ENCODE measurements at places on chromosomes 1 and 21.

DNA sequence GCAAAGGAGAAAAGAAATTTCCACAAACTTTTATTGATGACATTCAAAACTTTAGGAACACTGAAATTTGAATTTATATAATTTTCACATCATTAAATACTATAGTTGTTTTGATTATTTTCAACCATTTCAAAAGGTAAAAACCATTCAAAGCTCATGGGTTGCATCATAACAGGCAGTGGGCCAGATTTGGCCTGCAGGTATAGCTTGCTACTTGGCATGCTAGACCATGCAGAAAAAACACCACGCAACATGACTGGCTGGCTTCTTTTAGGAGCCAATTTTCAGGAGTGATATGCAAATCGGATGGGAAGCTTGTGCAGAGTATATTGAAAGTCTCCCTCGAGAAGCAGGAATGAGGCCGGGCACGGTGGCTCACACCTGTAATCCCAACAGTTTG lies 144.8 kb downstream of the GLUL start:
- no peak for DNase-seq

DNA sequence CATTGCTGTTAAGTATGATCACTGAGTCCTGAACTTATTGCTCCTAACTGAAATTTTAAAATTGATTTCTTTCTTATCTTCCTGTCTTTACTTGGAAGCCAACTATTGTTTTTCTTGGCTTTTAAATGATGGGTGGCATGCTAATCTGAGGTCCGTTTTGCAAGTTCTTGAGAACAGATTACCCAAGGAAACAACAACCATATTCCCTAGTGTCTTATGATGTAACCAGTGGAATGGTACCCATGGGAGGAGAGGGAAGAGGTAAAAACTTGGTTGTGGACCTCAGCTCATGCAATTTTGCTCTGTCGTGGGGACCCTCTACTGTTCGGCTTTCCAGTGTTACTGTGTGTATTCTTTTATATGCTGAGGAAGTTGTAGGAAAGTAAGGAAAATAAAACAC lies 454.8 kb upstream of the ADAMTS5 start:
- no peak for DNase-seq

DNA sequence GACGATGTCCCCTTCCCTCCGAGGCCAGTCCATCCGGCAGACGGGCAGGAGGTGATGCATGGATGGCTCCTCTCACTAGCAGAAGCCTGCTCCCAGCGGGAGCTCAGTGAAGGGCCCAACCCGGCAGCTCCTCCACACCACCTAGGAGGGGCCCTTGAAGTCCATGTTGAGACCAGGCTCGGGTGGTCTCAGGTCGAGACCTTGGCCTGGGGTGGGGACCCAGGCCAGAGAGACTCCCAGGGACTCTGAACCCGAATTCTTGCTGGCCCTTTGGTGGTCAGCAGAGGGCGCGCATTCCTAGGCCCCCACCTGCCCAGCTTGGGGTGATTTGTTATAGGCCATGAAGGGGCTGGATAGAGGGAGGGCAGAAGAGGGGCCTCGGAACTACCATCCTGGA lies 642 bp upstream of the NT5C1A start:
- DNase-seq = peak; percentile 12

GRCh38 chr1:59520194-59520593 lies 223.3 kb downstream of the FGGY start:
- DNase-seq = no peak

DNA sequence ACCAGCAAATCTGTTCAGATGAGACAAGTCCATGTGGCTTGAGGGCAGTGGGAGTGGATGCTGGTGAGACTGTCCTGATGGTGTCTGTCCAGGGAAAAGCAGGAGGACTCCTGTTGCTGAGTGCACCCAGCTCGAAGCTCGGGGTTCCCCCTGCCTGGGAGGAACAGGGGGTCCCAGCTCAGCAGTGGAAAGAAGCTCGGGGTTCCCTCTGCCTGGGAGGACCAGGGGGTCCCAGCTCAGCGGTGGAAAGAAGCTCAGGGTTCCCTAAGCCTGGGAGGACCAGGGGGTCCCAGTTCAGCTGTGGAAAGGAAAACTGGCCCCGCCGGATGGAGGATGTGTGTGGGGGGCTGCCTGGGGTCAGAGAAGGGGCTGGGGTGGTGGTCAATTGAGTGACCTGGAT lies 39.1 kb downstream of the CRYAA start:
- DNase-seq = no peak

GRCh38 chr1:95140791-95141190 lies 23.6 kb downstream of the TLCD4 start:
- no peak for DNase-seq

GRCh38 chr1:175871647-175872046 lies 128.3 kb upstream of the TNR start:
- DNase-seq = no peak

DNA sequence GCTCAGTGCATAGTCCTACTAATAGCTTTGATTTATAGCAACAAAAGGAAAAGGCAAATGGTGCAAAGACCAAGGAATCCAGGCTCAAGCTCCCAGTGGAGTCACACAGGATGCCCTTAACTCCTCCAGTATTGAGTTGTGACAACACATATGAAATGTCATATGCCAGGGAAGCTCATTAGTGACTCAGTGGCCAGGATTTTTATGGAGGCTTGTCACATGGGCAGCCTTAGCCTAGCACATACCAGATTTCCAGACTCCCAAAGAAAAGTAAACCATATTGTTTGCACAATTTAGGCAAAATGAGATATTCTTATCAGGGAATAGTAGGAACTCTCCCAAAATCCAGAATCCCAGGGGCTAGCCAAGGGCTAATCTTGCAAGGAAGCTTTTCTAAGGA lies 129.2 kb downstream of the MAGI3 start:
- DNase-seq = no peak

GRCh38 chr1:109248444-109248796 lies 919 bp upstream of the CELSR2 start:
- no peak for DNase-seq

- no peak for DNase-seq
These were observed 616.7 kb upstream of the PTBP2 start for GRCh38 chr1:96104906-96105305.

GRCh38 chr1:220189750-220190347 lies 82.4 kb downstream of the RAB3GAP2 start:
- peak; percentile 42 for DNase-seq

Data from hematopoietic multipotent progenitor cell treated with erythropoietin and hydrocortisone succinate and interleukin-3 and kit ligand, for 15 days (in vitro differentiated cells).